ENCODE measurements at places on chromosomes 5 and 9.

DNA sequence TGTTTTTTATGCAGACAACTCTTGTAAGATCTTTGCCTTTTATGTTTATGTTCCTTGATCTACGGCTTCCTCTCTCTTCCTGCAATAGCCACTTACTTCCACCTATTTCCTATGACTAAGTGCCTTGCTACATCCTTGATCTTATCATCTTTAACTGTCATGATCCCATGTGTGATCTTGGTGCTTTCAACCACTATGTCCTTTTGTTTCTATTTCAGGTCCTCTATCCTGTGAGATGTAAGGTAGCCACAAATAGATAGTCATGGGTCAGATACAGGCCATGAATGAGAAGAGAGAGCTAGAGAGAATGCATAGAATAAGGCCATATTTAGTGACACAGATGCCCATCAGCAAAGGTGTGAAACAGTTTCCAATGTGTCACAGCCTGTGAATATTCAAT lies 243.6 kb upstream of the HAPLN1 start:
- DNase-seq: no peak

DNA sequence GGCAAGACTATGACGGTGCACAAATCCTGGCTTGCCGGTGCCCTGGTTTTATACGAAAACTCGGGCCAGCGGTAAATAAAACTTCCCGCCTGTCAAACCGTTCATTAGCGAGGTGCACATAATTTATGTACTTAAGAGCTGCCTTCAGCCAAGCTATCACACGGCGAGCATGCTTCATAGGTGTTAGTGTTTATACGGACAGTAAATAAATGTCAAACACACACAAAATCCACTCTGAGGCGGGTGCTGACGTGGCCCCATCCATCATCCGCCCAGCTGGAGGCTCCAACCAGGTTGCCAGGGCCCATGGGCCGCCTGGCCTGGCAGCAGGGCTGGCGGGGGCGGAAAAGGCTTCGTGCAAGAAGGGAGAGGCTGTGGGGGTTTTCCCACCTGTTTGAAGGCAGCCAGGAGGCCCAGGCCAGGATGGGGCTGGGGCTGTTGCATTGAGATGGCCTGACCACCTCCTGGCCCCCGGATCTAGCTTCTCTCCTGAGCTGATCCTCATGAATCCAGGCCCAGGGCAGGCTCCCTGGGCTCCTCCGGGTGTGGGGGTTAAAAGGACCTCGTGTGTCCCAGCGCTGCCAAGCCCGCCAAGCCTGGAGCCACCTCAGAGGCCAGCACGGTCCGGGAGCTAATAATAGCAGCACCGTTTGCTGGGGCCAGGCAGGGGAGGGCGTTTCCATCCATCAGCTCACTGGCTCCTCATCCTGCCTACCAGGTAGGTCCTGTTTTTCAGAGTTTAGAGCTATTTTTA lies 43.2 kb downstream of the BARX1 start:
- no peak for DNase-seq

DNA sequence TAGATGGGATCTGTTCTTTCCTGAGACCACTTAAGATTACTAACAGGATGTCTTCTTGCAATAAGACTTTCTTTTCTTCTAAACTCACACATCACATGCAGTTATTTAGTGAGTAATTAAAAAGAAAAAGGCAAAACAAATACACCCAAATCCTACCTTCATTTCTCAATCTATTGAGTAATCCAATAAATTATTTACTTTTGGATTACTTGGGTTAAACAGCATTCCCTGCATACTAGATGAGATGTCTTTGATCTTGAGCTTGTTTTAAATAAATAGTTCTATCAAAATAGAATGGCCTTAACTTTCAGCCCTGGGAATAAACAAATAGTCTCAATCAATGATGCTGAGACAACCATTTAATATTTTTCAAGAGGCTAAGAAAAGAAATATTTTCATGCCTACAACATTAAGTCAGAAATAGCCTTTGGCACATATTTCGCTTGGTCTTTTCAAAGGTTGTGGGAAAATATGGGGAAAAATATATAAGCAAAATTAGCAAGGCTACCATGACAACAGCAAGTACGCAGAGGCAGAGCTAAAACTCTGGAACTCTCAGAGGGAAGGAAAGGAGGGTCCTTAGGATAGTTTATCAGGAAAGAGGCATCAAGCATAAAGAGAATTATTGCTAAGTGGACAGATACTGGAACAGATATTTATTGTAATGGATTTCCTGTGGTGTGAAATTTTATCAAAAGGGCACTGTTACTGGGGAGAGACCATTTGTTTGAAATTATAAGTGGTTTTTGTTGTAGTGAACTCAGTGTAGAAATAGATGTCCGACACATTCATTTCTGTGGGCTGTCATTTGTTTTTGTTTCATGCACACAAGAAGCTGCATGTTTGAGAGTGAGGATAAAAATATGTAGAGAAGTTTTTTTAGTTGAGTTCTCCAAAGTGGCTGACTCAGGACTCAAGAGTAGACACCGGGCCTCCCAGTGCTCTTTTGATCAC lies 70.2 kb upstream of the CDH6 start:
- no peak for DNase-seq

- no peak for DNase-seq
Measured at GRCh38 chr5:51810592-51810991, 427.3 kb downstream of the ISL1 start.

DNA sequence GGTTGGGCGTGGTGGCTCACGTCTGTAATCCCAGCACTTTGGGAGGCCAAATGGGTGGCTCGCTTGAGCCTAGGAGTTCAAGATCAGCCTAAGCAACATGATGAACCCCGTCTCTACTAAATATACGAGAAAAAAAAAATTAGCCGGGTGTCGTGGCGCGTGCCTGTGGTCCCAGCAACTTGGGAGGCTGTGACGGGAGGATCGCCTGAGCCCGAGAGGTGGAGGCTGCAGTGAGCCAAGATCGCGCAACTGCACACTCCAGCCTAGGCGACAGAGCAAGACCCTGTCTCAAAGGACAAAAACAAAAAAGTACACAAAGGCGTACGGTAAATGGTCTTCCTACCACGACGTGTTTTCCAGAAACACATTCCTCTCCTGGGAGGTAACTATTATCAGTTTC lies 538 bp upstream of the BDP1 start:
- DNase-seq: no peak

DNA sequence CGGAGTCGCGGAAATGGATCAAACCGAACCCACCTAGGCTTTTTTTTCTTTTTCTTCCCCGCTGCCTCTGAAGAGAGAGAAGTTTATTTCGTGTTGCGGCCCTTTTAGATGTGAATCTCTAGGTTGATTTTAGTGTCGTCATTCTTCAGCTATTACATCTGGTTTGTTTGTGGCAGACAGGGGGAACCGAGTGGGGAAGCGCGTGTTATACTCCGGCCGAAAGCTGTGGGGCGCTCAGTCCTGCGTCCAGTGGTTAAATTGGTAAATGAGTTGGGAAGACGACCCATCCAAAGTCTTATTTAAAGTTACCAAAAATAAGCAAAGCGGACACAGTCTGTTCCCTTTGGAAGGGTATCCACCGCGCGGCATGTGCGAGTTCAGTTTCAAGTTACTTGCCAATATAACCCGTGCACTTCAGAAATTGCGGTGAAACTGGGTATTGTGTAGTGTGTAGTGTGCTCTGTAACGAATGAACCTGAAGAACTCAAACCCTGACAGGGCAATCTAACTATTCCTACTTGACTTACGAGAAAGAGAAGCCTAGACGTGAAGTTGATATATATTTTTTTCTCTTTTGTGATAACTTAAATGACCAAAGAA lies 1.3 kb downstream of the MAN2A1 start:
- DNase-seq: peak; percentile 44

DNA sequence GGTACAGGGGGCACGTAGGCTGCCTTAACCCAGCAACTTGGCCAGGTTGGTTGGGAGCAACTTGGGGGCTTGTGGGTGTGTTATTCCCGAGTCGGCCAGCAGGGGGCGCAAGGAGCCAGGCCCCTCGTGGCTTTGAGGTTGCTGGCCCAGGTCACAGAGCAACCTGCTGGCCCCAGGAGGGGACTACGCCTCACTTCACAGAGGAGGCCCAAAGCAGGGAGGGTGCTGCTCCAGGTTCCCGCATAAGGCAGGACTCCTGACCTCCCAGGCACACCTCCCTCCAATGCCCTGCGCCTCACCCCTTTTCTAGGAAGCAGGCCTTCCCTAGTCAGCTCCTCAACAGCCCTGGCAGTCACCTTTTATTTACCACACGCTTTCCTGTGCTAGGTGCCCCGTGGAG lies 18.1 kb downstream of the KYAT1 start:
- peak; percentile 91 for DNase-seq

- no peak for DNase-seq
Measured at GRCh38 chr5:132072528-132072927, 1.1 kb upstream of the CSF2 start.

GRCh38 chr5:120927950-120928530 lies 463.9 kb downstream of the PRR16 start:
- no peak for DNase-seq

DNA sequence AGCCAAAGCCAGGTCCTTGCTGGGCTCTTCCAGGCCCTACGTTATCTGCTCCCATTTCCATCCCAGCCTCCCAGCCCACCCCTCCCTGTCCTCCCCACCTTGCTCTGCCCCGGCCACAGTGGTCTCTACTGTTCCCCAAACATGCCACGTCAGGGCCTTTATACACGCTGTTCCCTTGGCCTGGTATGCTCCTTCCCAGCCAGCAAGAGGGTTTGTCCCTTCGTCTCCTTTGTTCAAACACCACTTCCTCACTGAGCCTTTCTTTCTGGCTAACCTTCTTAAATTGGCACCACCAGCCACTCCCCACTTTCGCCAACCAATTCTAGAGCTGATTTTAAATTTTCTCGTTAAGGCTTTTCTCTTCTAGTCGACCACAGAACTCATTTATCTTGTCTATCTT lies 9.8 kb downstream of the SH2D3C start:
- DNase-seq: no peak

DNA sequence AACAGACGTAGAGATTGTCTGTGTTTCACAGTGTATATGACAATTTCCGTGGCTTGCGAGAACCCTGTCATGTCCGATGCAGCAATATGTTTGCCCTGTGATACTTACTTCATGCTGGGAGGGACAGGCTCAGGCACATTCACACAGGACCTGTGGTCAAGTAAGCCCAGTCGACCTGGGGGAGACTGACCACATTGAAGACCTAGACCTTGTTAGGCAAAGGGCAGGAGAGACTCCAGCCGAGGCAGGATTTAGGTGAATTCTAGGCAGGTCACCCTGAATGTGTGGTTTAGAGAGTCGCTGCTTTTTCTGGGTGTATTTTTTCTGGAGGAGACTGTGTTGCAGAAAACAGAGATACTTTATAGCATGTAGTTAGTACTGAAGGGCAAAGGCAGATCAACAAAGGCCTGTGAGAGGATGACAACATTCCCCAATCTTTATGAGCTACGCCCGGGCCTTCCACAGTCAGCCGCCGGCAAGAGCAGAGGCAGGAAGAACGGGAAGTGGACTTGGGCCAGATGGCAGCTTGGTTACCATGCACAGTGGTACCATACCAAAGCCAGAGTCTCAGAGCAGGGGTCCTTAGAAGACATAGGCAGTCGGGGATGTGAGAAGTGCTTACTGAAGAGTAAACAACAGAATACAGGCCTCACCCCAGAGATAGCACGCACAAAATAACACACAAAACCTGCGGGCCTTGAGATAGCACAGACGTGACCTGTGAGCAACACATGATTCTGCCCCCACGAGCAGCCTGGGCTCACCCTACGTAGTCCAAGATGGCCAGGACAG lies 220.7 kb downstream of the CACNA1B start:
- DNase-seq: no peak

DNA sequence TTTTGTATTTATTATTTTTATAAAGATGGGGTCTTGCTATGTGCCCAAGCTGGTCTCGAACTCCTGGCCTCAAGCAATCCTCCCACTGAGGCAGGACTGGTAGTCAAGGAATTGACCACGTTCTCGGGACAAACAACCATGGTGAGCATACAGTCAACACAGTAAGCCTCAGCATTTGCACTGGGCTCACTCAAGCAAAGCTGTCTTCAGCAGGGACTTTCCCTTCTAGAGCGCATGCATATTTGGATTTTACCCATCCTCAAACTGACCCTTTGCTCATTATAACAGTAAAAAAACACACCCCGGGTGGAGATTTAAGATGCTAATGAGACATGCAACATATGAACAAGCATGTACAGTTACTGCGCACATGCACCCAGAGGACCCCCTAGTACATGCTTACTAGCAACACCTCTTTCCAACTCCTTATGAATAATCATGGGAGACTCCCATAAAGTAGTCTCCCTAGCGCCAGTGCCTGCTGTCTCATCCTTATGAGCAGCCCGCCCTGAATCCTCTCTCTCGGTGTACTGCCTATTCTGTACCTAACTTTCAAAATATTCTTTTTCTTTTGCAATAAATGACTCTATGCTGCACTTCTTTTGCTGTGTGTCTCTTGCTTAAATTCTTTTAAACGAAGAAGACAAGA lies 41.5 kb downstream of the C5orf22 start:
- no peak for DNase-seq

GRCh38 chr5:143665866-143666265 lies 146.1 kb upstream of the HMHB1 start:
- DNase-seq: no peak

DNA sequence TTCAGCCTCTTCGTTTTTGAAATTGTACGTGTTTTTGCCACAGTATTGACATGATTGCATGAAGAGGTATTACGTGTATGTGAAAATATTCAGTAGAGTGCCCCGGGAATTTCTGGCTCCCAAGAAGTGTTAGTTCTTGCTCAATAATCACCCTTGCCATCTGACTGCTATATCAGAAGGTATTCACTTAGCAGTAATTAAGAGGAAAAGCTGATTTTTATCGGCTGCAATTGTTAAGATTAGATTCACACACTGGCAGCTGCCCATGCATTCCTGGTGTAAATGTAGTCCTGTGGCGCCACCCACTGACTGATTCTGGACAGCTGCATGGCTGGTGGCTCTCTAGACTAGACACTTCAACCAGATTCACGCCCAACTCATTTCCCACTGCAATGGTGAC lies 440.1 kb upstream of the ADAMTS16 start:
- DNase-seq: no peak

- no peak for DNase-seq
Measured at GRCh38 chr9:111483439-111483857, 735 bp downstream of the ECPAS start.

DNA sequence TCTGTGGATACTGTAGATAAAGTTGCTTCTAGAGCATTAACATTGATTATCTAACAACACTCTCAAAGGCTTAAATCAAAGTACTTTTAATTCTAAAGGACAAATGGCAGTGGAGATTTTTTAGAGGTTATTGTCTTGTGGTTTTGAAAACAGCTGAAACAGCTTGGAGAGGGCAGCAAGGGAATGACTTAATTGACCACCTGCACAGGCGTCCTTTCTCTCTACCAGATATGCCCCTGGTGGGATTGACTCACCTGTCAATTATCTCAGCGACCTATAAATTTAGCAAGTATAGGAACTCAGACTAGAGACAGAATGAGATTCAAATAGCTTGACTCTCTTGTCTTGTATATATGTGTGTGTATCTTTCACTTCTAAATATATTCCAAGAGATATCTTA lies 13.5 kb downstream of the ARL14EPL start:
- no peak for DNase-seq

- DNase-seq: no peak
Measured at GRCh38 chr5:55222985-55223811, 3.9 kb downstream of the MCIDAS start.

DNA sequence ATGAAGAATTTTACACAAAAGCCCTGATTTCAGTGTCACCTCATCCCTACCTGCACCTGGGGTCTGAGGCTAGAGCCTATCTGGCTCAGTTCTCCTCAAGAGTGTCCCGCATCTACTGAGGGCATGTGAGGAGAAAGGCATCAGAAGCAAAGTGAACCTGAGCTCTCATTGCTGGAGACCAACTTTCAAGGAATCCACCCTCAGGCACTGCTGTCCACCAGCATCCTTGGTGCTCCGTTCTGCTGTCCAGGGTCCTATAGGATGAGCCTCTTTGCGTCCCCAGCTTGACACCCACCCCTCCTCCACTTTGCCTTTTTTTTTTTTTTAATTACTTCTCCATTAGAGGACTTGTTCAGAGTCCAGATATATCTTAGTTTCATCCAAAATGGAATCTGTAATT lies 49.5 kb downstream of the CAMSAP1 start:
- no peak for DNase-seq

Data from activated CD4-positive, CD25-positive, alpha-beta regulatory T cell treated with anti-CD3 and anti-CD28 coated beads, Interleukin-2, amount 50 U/mL, for 72 hours (primary cell).